ENCODE measurements at places on chromosomes 12 and 14.

GRCh38 chr12:24039113-24039525 is 89.6 kb upstream of the SOX5 start:
- DNase-seq: no peak

GRCh38 chr12:64796205-64796845 is 28.1 kb upstream of the TBC1D30 start:
- DNase-seq: peak; percentile 94

DNA sequence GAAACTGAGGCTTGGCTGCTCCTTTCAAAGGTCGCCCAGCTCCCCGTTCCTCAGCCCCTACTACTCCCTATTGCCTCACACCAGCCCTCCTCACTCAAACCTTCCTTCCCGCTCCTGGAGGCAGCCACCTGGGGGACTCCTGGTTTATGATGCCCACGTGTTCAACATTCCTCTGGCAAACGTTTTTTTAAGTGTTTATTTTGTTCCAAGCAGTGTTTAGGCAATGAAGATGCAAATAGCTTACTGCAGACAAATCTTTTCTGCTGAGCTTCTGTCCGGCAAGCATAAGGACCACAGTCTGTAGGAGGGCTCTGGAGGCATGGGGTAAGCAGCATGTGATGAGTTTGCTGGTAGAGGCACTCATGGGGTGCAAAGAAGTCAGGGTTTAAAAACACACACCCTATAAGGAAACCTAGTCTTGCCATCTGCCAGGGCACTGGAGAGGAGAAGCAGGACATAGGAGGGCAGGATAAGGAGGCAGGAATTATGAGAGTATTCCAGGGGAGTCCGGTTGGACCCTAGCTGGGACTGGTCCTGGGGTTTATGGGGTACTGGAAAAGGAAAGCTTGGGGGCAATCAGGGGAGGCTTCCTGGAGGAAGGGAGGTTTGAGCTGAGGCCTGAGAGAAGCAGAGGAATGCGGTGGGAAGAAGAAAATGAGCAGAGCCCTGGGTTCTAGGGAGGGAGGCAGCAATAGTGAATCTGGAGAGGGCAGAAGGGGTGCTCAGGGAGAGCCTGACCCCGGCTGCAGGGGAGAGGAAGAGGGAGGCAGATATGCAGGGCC is 123.3 kb downstream of the NCOR2 start:
- DNase-seq: no peak

- no peak for DNase-seq
Measured at GRCh38 chr14:21229821-21230220, 39.4 kb downstream of the HNRNPC start.

GRCh38 chr12:29228474-29229157 is 79.5 kb downstream of the FAR2 start:
- DNase-seq: no peak

GRCh38 chr14:105224845-105225570 is 23.3 kb upstream of the BTBD6 start:
- DNase-seq: no peak

DNA sequence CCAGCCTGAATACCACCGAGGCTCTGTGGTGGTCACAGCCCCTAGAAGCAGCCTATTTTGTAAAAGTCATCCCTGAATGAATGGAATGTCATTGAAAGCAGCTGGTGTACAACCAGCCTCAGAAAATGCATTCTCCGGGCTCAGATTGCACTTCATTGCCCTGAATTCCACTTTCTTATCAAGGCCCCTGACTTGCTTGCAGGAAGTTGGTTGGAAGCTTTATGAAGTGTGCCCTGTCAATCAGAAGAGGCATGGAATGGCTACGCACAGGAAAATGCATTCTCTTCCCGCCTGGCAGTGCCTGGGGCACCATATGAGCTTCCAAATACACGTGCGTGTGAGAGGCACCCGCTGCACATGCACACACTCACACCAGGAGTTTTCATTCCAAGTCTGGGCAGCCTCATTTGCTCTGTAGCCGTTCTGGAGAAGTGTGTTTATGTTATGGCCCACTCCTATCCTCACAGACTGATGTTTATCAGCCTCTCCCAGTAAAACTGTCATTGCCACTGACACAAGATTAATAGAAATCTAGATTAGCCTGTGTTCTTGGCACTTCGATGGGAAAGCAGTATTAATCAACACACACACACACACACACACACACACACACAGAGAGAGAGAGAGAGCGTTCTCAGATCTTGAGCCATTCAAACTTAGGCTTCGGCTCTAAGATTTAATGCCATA is 63.9 kb downstream of the NUAK1 start:
- no peak for DNase-seq
